ENCODE measurements at places on chromosomes 5 and 9.

DNA sequence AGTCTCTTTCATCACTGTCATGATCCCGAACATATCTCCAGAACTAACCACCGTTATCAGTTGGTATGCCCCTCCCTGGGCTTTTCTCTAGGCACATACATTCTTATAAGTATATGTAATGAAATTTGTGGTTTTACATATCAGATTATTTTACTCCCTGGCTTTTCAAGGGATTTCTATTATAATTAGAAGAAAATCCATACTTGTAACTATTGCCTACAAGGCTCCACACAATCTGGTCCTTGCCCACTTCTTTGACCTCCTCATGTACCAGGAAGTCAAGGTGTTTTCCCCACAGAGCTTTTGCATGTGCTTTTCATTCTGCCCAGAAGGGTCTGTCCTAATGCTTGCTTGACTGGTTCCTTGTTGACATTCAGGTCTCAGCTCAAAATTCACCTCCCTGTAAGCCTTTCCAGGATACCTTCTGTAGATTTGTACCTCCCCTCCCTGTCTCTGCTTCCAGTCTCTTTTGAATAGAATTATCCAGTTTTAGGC lies 33.6 kb upstream of the HSD17B4 start:
- peak; percentile 69 for DNase-seq

- DNase-seq: no peak
Measured at GRCh38 chr5:64301566-64301965, 135.9 kb downstream of the RNF180 start.

DNA sequence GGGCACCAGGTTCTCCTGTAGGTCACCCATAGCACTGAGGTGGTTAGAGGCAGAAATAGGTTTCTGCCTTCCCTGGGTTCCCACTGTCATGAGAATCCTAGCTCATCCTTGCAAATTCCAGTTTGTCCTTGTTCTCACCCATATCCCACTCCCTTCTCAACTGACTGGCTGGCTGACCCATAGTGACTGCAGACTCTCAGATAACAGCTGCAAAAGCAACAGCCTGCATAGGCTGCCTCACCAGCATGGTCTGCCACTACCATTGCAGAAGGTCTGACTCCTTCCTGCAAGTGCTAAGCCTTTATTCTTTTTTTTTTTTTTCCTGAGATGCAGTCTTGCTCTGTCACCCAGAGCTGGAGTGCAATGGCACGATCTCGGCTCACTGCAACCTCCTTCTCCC lies 194.0 kb downstream of the SEMA6A start:
- no peak for DNase-seq

- no peak for DNase-seq
Measured at GRCh38 chr9:12717907-12718306, 24.7 kb downstream of the TYRP1 start.

GRCh38 chr9:119533504-119533903 lies 164.3 kb upstream of the BRINP1 start:
- no peak for DNase-seq

- peak; percentile 43 for DNase-seq
Measured at GRCh38 chr9:34143116-34143515, 16.6 kb upstream of the DCAF12 start.

GRCh38 chr5:173567548-173567947 lies 48.9 kb downstream of the BOD1 start:
- DNase-seq: no peak

- no peak for DNase-seq
Measured at GRCh38 chr5:141669520-141669919, 12.5 kb downstream of the ARAP3 start.

DNA sequence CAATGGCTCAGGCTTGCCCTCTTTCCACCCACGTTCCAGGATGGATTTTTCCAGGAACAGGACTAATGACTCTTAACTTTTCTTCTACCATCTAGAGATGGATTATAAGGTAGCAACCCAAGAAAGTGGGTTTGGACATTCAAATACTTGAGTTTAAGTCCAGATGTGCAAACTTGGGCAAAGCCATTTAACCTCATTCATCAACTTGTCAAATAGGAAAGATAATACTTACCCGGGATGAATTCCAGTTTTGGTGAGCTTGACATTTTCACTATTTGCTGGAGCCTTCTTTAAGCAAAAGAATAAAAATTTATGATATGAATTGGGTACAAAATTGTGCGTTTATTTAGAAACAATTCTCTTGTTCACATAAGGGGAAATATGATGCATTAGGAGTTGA lies 44.3 kb upstream of the ZBED3 start:
- no peak for DNase-seq

GRCh38 chr5:154309805-154310204 lies 119.3 kb downstream of the GALNT10 start:
- DNase-seq: peak; percentile 47

GRCh38 chr9:82443312-82443711 lies 454.7 kb downstream of the SPATA31D1 start:
- DNase-seq: no peak

DNA sequence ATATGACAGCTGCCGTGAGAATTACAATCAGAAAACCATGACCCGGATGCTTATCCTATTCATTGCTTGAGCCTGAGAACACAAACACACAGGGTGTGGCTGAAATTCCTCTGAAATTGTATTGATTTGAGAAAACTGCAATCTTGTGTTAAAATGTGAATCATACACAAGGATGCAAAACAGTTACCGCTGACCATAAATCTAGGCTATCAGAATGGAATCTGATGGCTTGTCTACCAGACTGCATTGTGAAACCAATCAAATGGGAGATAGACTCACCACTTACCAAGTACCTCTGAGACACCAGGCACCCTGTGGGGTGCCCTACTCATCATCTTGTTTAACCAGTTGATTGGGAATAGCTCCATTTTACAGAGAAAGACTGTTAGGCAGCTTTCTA lies 188.7 kb upstream of the MSX2 start:
- DNase-seq: no peak

GRCh38 chr5:42462083-42462482 lies 38.8 kb downstream of the GHR start:
- DNase-seq: no peak

- DNase-seq: no peak
Measured at GRCh38 chr9:95974389-95974788, 98.9 kb downstream of the ERCC6L2 start.

DNA sequence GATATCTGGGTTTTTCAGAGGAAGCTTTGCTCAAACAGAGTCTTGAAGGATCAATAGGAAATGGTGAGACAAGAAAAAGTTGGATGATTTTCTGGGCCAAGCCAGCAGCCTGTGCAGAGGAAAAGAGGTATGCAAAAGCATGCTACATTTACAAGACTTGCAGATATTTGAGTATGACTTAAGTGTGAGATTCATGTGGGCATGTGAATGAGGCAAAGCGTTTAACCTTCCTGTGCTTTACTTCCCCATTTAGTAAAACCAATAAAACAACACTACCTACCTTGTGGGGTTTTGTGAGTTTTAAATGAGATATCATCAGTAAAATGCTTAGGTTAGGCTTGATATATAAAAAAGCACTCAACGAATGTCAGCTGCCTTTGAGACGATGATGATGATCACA lies 58.1 kb downstream of the PIP5K1B start:
- no peak for DNase-seq

DNA sequence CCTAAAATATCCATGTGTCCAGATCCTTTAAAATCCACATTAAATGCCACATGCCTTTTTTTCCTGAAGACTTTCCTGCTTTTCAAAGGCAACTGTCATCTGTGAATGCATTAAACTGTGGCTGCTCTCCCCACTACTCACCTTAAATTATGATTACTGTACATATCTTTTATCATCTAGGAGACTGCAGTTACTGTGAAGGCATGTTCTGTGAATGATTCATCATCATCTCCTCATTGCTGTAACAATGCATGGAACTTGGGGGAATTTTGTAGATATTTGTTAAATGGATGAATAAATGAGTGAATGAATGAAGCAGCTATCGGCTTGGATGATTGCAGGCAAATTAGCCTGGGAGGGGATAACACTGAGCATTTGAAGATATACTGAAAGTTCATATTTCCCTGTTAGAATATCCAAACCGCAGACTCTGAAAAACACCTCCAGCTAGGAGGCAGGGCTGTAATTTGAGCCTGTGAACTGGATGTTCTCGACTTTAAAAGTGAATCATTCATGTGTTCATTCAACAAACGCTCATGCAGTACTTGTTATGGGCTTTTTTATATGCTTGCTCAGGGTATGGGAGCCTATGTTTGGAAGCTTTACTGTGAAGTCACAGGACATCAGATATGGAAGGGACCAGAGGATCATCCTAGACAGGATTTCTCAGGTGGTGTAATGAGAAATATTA lies 519.2 kb downstream of the KIF4B start:
- DNase-seq: no peak

GRCh38 chr5:36611520-36612274 lies 5.3 kb downstream of the SLC1A3 start:
- DNase-seq: peak; percentile 18

- no peak for DNase-seq
Measured at GRCh38 chr9:91646702-91647101, 223.1 kb upstream of the NFIL3 start.

- no peak for DNase-seq
Measured at GRCh38 chr5:57987552-57987951, 472.3 kb downstream of the PLK2 start.

DNA sequence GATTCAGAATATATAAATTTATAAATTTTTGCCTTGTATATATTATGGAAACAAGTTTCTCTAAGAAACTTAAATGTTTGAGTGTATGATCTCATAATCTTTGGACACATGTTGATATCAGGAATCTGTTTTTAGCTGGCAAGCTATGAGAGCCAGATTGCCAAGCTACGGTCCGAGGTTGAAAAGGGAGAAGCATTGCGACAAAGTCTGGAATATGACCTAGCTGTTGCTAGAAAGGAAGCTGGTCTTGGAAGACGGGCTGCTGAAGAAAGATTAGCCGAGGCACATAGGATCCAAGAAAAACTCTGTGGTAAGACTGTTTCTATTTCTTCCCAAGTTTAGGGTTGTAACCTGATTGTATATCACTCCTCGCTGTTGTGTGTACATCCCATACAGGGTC lies 25.9 kb downstream of the CCDC171 start:
- DNase-seq: no peak

DNA sequence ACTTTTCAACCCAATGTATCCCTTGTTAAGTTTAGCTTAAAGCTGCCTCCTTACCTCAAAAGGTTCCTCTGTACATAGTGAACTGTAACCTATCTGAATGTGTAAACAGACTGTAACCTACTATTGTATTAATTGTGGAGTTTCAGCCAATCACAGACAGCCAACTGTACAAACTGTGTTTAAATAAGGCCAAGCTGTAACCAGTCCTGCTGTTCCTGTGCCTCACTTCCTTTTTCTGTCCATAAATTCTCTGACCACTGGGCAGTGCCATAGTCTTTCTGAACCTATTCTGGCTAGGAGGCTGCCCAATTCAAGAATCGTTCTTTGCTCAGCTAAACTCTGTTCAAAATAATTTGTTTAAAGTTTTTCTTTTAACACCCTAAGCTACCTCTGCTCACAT lies 74.7 kb upstream of the DAPK1 start:
- peak; percentile 15 for DNase-seq

DNA sequence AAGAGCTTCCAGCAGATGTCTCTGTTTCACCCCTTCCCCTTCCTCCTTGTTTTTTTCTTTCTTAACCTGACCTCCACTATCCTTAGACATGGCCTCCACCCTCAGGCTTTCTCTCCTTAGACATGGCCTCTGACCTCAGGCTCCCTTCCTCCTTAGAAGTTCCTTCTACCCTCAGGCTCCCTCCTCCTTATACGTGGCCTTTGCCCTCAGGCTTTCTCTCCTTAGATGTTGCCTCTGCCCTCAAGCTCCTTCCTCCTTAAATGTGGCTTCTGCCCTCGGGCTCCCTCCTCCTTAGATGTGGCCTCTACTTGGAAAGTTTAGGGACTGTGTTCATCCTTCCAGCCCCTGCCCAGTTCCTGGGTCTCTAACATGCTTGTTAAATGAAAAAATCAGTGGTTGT lies 180.4 kb upstream of the S1PR3 start:
- DNase-seq: no peak

GRCh38 chr5:71982717-71983395 lies 124.4 kb upstream of the MAP1B start:
- DNase-seq: no peak

DNA sequence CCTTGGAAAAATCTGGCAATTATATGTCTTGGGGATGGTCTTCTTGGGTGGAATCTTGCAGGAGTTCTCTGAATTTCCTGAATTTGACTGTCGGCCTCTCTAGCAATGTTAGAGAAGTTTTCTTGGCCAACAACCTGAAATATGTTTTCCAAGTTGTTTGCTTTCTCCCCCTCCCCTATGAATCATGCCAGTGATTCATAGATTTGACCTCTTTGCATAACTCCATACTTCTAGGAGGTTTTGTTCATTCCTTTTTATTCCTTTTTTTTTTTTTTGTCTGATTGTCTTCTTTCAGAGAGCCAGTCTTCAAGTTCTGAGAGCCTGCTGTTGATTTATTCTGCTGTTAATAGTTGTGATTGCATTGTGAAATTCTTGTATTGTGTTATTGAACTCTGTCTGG lies 56.7 kb upstream of the SLC44A1 start:
- DNase-seq: no peak

GRCh38 chr5:353612-354580 lies 32.4 kb downstream of the AHRR start:
- DNase-seq: no peak

DNA sequence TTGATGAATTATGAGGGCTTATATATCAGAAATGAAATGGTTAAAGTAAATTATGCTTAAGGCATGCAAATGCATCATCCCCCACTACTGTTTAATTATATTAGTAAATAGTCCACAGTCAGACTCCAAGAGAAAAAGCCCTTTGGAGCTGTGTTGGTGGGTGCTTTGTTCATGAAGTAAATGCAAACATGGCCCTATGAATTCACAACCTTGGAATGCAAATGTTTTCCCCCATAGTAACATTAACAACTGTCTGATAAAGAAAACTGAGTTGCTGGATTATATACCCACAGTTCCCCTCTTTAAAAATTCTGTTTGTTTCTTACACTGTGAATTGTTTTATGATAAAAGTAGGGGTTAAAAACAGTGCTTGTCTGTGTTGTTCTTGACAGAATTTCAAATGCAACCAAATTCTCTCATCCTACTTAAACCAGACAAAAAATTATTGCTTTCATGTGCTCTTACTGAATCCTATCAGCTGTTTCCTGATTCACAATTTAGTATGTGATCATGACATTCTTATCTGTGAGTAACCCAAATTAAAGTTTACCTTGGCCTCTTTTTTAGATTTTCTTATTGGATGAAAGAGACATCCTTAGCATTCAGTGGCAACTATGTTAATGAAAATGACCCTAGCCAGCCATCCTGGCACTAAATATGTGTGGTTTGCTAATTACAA lies 48.5 kb upstream of the SNCAIP start:
- no peak for DNase-seq

DNA sequence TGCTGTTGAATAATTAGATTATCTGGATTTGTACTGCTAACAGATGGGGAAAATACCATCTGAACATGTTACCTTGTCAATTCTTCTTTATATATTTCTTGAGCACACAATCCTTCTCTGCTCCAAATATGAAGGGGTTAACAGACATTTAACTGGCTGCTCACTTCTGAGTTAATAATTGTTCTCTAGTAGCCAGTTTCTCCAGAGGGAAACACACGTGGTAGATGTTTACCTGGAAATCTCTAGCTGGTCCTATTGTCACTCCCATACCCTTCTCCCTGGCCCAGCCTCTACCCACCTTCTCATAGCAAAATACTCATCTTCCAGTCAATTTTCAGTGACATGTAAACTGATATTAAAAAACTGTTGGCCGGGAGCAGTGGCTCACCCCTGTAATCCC lies 101.5 kb upstream of the ZNF462 start:
- no peak for DNase-seq
